ENCODE measurements at places on chromosomes 3 and 15.

DNA sequence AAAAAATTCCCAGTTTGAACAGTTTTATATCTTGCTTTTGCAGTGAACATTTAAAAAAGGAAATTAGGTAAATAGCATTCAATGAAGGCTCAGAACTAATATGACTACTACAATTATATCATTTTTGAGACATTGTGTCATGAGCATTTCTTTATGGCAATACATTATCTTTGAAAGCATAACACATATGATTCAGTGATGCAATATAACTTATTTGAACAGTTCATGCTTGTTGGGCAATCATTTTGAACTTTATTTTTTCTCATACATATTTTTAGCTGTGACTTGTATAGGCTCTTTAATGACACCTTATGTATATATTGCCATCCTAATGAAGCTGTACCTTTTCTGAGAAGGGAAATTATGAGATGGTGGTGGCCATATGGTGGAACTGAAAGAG, 828.6 kb upstream of the NR2F2 start:
- no peak for DNase-seq

- DNase-seq, result peak; percentile 77
Observed at GRCh38 chr15:75842722-75843677, at the start of gene UBE2Q2. TSS of gene UBE2Q2 (plus strand) at chr15:75843447. CDS start at chr15:75843667, 220 bp downstream.

DNA sequence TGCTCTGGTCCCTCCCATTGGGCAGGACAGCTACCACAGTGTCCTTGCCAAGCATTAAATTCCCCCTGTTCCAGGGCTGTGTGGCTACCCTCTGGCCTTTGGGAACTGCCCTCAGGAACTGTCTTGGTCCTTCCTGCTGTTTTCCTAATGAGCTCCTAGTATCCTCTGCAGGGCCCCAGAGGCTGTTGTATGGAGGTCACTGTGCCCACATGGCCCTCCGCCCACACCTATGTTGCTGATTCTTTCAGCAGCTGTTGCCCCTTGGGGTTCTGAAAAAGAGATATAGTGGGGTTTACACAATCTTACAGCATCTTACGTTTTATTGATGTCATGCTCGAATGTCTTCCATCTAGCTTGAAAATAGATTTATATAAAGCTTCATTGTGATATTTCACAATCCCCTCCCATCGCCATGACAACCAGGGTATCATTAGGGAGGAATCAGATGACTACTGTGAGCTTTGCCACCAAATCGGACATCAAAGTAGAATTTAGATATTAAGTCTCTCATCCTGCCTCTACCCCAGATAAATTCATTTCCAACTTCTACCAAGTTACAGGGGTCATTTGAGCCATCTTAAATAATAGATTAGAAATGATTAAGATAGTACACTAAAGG, 97.1 kb upstream of the NR2E3 start:
- peak; percentile 21 for DNase-seq

GRCh38 chr15:58039079-58040035, 26.2 kb downstream of the ALDH1A2 start:
- no peak for DNase-seq

DNA sequence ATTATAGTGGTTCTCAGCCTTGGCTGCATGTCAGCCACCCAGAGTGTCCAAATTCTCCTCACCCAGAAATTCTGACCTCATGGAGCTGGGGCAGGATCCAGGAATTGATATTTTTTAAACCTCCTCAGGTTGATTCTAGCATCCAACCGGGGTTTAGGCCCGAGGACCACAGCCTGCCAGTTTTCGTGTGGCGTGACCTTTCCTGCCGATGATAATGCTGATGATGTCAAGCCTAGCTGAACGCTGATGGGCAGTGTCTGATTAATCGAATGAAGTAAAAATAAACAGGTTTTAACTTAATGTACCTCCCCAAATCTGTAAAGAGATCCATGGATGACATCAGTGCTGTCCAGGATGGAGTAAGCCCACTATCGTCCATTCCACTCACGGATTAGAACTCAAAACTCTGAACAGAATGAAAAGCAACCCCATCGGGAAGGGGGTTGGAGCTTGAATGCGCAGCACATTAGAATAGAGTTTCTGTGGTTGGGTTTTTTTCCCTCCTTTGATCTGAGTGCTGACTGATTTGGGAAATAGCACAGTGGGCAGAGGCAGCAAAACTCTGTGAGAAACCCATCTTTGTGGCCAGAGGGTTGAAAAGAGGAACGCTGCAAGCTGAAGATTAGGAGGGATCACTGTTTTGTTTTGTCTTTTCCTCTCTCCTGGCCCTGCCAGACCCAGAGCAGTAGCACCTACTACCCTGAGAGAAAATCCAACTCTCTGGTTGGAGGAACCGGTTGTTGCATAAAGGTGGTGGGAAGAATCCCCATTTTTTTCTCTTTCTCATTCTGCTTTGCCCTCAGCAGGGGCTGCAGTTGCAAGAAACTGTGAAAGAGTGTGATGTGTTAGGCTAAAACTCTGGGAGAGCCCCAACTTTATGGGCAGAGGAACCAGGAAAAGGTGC, 153.9 kb downstream of the APBA2 start:
- DNase-seq, result no peak

DNA sequence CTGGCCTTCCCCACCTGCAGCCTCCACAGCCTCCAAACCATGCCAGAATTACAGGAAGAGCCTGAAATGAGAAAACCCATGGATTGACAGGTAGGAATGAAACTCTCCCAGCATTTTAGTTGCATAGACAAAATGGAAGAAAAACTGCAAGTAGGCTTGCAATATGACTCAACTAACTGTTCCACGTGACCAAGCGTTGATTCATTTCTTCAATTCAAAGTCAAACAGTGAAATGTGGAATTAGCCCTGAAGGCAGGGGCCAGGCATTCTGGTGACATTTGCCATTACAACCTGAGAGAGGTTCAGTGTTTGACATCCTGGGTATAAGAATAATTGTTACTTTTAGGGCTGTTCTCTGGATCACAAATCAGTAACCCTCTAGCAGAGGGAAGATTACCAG, 676.5 kb upstream of the CFAP20DC start:
- no peak for DNase-seq

DNA sequence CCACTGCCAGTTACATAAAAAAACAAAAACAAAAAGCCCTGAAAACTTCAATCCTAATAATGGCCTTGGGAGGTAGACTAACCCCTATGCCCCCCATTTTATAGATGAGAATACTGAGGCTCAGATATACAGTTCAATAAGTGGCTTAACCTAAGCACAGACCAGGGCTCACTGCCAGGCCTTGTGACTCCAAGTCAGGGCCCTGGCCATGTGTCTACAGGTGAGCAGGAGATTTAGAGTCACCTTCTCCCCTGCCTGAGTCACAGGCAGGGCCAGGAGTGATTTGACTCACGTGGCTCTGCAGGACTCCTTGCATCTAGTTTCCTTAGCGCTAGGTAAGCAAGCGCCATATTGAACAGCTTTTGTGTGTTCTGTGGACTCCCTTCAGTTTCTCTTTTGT, 98.6 kb upstream of the ETV5 start:
- DNase-seq, result no peak

DNA sequence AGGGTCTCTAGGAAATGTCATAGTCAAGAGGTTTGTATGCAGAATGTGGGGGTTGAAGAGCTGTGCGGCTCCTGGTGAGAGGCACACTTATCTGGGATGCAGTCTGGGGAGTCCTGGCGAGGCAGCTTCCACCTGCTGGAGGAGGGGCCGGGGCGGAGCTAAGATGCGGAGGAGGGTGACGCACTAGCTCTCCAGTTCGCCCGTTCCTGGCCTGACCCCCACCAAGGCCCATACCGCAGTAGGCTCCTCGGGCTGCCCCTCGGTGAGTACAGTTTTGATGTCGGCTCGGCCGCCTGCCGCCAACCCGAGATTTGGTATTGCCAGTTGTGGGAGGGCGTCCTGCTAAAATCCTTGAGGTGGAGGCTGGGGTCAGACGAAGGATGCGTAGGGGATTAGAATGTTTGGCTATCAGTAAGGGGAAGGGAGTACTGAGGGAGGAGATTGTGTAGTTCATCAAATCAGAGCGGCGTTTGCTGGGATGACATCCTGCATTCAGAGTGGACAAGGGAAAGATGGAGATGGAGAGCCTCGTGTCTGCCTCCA, at the start of gene SCG5:
SCG5 (plus strand) TSS at position 194 of the 543 bp plus-strand sequence. CDS start 1,883 bp downstream, outside the sequence.
- DNase-seq, result peak; percentile 14

DNA sequence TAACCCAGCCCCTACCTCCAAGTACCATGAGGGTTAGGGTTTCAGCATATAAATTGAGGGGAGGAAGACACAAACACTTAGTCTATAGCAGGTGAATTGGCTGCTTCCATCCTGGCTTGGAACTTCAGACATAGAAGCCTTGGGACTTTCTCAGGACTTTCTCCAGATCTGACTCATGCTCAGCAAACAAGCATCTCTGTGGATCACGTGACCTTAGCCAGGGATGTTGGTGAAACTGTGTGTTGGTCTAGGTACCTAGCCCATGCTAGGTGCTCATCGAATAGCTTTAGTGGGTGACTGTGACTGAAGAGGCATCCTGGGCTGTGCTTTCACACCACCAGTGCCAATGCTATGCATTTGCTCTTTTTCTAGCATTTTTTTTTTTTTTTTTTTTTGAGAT, 58.9 kb downstream of the CD47 start:
- DNase-seq, result no peak

- DNase-seq, result no peak
Observed at GRCh38 chr3:154164387-154164786, 43.2 kb downstream of the ARHGEF26 start.

DNA sequence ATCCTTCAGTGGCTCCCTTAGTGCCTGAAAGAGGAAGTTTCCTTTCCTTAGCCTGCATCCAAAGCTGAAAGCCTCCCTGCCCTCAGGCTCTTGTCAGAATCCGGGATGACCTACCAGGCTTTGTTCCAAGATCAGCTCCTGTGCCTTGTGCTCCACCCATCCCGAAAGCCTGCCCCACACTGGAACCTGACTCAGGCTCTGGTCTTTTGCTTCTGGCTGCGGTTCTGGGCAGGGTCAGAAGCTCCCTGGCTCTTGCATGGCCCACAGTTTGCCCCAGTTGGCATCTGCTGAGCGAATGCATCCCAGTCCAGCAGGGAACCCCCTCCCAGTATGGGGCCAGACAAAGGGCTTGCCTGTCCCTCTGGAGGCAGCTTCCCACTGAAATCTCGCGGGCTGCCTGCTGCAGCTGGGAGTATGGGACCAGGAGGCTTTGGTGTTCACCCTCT, 25.9 kb upstream of the KIF23 start:
- DNase-seq, result no peak

GRCh38 chr3:113556316-113556945, 24.1 kb downstream of the SIDT1 start:
- DNase-seq, result no peak

GRCh38 chr15:52224211-52224610, 33.0 kb upstream of the GNB5 start:
- peak; percentile 21 for DNase-seq

GRCh38 chr3:66625505-66626216, 124.8 kb upstream of the LRIG1 start:
- peak; percentile 58 for DNase-seq

- peak; percentile 72 for DNase-seq
Observed at GRCh38 chr3:134312873-134313846, 61.1 kb downstream of the AMOTL2 start.

- DNase-seq, result no peak
Observed at GRCh38 chr3:31234145-31234544, 298.6 kb upstream of the STT3B start.

- peak; percentile 83 for DNase-seq
Observed at GRCh38 chr15:40063563-40064011, 24.6 kb upstream of the SRP14 start.

- DNase-seq, result no peak
Observed at GRCh38 chr15:63340878-63341277, 40.8 kb downstream of the CA12 start.

GRCh38 chr3:81863756-81864155, 102.3 kb upstream of the GBE1 start:
- DNase-seq, result no peak

DNA sequence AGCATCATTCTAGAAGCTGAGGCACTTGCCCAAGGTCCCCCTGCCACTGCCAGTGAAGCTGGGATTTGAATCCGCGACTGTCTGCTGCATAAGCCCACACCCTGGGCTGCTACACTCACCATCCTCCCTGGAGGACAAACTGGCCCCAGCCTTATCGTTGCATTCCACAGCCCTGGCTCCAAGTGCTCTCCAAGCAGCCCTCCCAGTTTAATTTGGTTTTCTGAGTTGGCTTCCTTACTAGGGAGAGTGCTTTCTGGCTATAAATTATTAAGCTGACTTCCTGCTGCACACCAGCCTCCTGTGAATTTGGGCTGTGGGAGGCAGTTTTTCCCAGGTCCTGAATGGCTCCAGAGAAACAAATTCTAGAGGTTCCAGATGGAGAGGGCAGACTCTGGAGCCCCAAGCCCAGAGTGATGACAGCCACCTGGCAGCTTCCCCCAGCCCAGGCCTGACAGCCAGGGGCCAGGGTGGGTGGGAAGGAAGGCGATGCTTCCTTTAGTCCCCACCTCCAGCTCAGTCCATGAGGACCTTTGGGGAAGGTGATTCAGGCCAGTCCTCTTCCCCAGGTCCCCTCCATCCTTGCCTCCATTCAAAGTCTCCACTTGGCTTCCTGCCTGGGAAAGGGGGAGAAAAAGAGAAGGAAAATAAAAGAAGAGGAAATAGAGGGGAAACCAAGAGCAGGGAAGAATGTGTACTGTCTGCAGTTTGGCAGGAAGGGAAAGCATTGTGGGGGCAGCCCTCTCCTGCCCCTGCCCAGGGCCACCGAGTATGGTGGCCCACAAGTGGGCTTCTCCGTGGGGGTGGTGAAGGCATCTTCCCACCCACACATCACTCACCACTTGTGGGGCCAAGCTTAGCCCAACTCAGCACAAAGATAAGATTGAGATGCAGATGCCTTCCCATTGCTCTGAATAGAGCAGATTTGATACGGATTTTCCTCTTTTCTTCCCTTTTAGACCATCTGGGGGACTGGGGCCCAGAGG, 69.6 kb downstream of the SEMA5B start:
- DNase-seq, result peak; percentile 30

Data from fibroblast of skin of right quadriceps (primary cell).